ENCODE measurements at places on chromosomes 4 and X. TPM values are rescaled to one million over a fixed set of nuclear protein-coding genes. Genes with fewer than 3 reads are reported as not detected.

- no peak for DNase-seq
These were observed 58.2 kb upstream of the DYNLT3 start for GRCh38 chrX:37905436-37906147.

The CHRDL1 gene
- 10.5 TPM for polyA plus RNA-seq

- DNase-seq, result no peak
These were observed 67.9 kb downstream of the TAB3 start for GRCh38 chrX:30821116-30821515.

The SPIN4 gene
- polyA plus RNA-seq, result 21.5 TPM

- no peak for DNase-seq
These were observed 20.5 kb upstream of the FAM193A start for GRCh38 chr4:2515830-2516550.

- DNase-seq, result no peak
These were observed 109.3 kb downstream of the ASB9 start for GRCh38 chrX:15160558-15161095.

Measured in renal pelvis (tissue), 12 donors.